ENCODE measurements at places on chromosomes 3 and 15.

DNA sequence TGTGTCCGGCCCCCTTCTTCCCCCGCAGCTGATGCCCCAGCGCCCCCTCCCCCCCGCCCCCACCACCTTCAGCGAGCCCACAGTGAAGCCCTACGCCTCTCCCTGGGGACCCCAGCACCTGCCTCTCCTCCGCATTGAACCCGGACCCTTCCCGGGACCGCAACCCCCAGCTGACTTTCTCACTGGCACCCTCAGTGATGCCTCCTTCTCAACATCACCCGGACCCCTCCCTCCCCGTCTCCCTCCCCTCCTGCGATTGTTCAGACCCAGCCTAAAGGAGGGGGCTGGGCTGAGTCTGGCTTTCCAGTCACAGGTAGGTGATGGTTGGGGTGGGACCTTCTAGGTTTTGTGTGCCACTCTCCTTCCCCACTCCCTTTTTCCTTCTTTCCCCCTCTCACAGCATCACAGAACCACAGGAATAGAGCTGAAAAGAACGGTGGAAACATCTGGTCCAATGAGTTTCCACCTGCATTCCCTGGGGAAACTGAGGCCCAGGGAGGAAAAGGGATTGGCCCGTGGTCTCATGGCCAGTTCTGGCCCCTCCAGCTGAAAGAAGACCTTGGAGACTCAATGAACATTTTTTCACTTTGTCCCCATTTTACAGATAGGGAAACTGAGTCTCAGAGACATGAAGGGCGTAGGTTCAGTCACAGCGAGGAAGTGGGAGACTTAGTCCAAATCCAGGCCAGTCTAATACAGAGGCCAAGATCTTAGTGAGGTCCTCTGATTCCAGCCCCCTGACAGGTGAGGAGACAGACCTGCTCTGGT lies 828 bp downstream of the CAND2 start:
- H3K4me1 ChIP-seq: peaks cover 17% of the 10 kb centered on the region
- no peak for DNase-seq
- peak overlapping the region; percentile 68 for H3K4me3 ChIP-seq
- peak overlapping the region; percentile 71 for H3K27ac ChIP-seq

DNA sequence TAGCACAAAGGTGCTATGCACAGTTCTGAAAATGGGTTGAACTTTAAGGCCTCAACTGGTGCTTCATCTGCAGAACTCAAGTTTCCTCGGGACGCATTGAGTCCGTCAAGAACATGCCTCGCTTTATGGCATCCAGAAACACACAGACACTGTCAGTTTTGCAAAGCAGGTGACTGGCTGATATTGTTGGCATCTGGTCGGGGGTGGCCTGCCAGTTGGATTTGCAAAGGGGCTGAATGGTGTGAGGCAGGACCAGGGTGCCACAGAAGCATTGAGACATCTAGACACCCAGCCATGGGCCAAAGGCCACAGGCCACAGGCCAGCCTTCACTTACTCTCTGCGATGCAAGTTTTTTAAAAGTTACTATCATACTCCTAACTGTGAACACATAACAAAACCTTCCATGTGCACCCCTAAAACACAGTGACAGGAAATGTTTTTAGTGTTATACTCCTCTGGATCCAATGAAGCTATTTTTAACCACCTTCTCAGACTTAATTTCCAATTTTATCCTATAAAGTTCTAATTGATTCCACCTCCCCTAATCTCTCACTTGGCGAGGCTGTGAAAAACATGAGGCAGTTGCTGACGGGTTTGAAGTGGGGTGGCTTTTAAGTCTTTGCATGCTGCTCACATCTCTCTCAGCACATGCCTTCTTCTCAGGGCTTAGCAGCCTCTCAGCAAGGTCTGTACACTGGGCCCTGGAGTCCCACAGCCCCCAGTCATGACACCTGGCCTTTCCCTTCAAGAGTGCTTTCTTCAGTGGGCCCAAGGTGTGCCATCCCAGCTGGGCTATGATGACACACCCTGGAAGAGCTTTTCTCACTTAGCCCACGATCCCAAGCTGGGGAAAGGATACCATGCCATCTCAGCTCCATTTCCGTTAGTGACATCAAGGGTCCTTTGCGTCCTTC lies 38.5 kb upstream of the DUSP7 start:
- H3K4me1 ChIP-seq: peaks cover 24% of the 10 kb centered on the region
- H3K36me3 ChIP-seq: no peaks in the 10 kb centered on the region
- H3K27ac ChIP-seq: no peak overlapping the region
- no peak overlapping the region for H3K4me3 ChIP-seq
- DNase-seq: no peak

DNA sequence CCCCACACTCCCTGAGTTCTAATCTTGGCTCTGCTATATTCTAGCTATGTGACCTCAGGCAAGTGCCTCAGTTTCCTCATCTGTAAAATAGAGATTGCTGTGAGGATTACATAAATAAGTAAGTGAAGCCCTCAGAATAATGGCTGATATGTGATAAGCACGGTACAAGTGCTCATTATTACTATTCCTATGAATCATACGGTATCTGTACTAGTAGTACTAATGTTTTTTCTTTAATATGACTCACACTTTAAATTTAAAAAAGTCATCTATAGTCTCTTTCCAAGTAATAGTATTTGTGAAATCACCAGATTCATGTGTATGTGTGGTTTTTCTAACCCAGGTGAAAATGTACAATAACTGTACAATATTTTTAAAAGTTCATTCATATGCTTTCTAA lies 58.7 kb downstream of the CLDN11 start:
- H3K4me3 ChIP-seq: no peak overlapping the region
- H3K36me3 ChIP-seq: no peaks in the 10 kb centered on the region
- no peak overlapping the region for H3K27ac ChIP-seq
- H3K27me3 ChIP-seq: no peaks in the 10 kb centered on the region
- H3K4me1 ChIP-seq: no peaks in the 10 kb centered on the region
- DNase-seq: no peak

GRCh38 chr3:160725338-160725737 lies 30.7 kb upstream of the PPM1L start:
- no peak for DNase-seq
- H3K27me3 ChIP-seq: no peaks in the 10 kb centered on the region
- no peaks in the 10 kb centered on the region for H3K4me1 ChIP-seq
- no peaks in the 10 kb centered on the region for H3K36me3 ChIP-seq
- no peak overlapping the region for H3K27ac ChIP-seq

- H3K36me3 ChIP-seq: no peaks in the 10 kb centered on the region
- H3K4me1 ChIP-seq: peaks cover 23% of the 10 kb centered on the region
- DNase-seq: no peak
- no peaks in the 10 kb centered on the region for H3K27me3 ChIP-seq
These were observed 509.1 kb downstream of the FOXP1 start for GRCh38 chr3:71074423-71074822.

- H3K4me1 ChIP-seq: peaks cover 7% of the 10 kb centered on the region
- DNase-seq: no peak
These were observed 22.6 kb downstream of the CLDN18 start for GRCh38 chr3:138032567-138032966.

DNA sequence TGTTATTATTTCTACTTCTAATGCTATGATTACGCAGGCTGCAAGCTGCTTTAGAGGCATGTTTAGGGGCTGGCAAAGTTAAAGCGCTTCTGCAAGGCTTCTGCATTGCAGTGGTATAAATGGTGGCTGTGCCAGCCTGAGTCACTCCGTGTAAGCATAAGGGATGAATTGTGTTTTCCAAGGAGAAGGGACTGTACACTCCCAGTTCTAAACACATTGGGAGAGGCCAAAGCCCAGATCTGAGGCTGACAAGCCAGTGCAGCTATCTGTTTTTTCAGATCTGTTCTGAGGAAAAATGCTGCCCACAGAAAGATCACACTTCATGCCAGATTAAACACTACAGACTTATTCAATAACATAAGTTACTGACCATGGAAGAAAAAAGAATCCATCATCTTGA lies 83.8 kb downstream of the PRICKLE2 start:
- no peak for DNase-seq
- no peaks in the 10 kb centered on the region for H3K27me3 ChIP-seq
- H3K36me3 ChIP-seq: peaks cover 24% of the 10 kb centered on the region
- H3K27ac ChIP-seq: no peak overlapping the region

DNA sequence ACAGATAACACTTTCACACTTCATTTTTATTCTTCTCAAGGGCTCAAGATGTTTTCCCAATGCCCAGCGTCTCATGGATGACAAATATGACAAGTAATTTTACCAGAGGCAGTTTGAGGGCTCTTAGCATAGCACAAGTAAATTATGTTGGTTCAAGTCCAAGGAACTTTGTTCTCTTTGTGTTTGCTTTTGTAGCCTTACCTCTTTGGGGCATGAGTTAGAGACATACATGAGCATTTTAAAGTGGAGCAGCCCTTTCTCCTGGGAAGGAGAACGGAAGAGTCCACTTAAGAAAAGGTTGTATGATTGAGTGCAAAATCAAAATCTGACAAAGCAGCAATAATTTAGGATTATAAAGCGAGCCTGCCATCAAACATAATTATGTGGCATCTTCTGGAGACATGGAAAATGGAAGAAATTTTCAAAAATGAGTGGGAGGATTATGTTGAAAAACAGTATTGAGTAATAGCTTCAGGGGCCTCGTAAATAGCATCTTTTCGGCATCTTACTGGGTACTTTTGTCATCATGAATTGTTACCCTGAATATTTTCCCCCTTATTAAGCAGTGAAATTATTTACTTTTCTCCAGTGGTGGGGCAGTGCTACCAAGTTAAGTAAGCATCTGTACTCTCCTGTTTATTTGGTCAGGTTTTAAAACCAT lies 65.9 kb downstream of the PGPEP1L start:
- H3K27me3 ChIP-seq: no peaks in the 10 kb centered on the region
- H3K27ac ChIP-seq: no peak overlapping the region
- no peak overlapping the region for H3K4me3 ChIP-seq
- peaks cover 31% of the 10 kb centered on the region for H3K4me1 ChIP-seq
- DNase-seq: no peak
- H3K36me3 ChIP-seq: peaks cover 40% of the 10 kb centered on the region

GRCh38 chr15:62727501-62727900 lies 315.0 kb upstream of the TPM1 start:
- H3K27ac ChIP-seq: no peak overlapping the region
- no peaks in the 10 kb centered on the region for H3K27me3 ChIP-seq
- no peaks in the 10 kb centered on the region for H3K36me3 ChIP-seq

- no peaks in the 10 kb centered on the region for H3K36me3 ChIP-seq
- no peak overlapping the region for H3K4me3 ChIP-seq
- H3K27me3 ChIP-seq: no peaks in the 10 kb centered on the region
These were observed 3.3 kb downstream of the PAK6 start for GRCh38 chr15:40242213-40242599.

- peak overlapping the region; percentile 85 for H3K4me3 ChIP-seq
- H3K27ac ChIP-seq: peak overlapping the region; percentile 98
- peak; percentile 76 for DNase-seq
- H3K4me1 ChIP-seq: peaks cover 29% of the 10 kb centered on the region
- no peaks in the 10 kb centered on the region for H3K27me3 ChIP-seq
- peaks cover 4% of the 10 kb centered on the region for H3K36me3 ChIP-seq
These were observed 993 bp upstream of the SIAH2 start for GRCh38 chr3:150763841-150764483.

GRCh38 chr3:168047190-168047795 lies 48.4 kb downstream of the GOLIM4 start:
- no peak overlapping the region for H3K4me3 ChIP-seq
- H3K27me3 ChIP-seq: no peaks in the 10 kb centered on the region

DNA sequence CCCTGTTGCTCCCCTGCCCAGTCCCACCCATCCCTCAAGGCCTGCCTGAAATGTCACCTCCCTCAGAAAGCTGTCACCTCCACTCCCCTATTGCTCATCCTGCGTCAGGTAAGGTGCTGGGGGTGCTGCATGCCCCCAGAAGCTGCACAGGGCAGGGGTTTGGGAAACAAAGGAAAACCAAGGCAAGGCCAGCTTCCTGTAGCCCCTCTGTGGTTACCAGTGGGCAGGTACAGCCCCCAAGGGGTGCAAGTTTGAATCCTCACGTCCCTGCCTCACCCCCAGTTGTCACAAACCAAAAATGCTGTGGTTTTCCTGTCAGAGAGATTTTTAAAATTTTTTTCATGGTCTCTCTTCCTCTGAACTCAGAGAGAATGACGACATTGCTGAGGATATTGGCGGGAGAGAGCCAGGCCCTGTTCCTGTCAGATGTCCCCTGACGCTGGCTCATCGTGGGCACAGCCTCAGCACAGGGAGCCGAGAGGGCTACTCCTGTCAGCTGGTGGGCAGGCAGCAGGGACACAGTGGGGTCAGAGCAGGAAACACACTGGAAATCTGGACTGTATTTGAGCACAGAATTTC lies 27.0 kb downstream of the PSTPIP1 start:
- H3K36me3 ChIP-seq: no peaks in the 10 kb centered on the region
- no peak overlapping the region for H3K27ac ChIP-seq
- H3K4me3 ChIP-seq: no peak overlapping the region
- no peaks in the 10 kb centered on the region for H3K27me3 ChIP-seq
- DNase-seq: no peak

GRCh38 chr3:142861926-142862325 lies 27.0 kb downstream of the PCOLCE2 start:
- no peaks in the 10 kb centered on the region for H3K36me3 ChIP-seq
- no peak overlapping the region for H3K4me3 ChIP-seq
- no peaks in the 10 kb centered on the region for H3K27me3 ChIP-seq
- DNase-seq: no peak
- no peaks in the 10 kb centered on the region for H3K4me1 ChIP-seq
